AML-193 (cell line): ENCODE measurements at places on chromosomes 5 and 9.

GRCh38 chr5:132296412-132297016, 2.3 kb downstream of the SLC22A4 start:
- DNase-seq: no peak

GRCh38 chr5:162995568-162995967, 441.8 kb upstream of the CCNG1 start:
- DNase-seq: no peak

- no peak for DNase-seq
Observed at GRCh38 chr9:10235376-10235775, 377.4 kb downstream of the PTPRD start.

DNA sequence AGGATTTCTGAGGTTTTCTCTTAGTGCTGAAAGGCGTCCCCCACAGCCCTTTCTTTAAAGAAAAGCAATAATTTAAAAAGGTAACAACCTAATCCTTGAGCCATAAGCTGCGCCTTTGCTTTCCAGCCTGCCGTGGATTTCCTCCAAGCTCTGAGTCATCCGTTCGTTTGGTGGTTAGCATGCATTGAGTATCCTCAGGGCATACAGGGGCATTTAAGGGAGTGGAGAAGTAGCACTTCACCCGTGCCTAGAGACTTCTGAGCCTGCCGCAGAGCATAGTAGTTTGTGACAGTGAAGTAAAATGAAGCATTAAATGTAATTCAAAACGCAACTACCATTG, 892 bp upstream of the TNC start:
- DNase-seq: no peak

DNA sequence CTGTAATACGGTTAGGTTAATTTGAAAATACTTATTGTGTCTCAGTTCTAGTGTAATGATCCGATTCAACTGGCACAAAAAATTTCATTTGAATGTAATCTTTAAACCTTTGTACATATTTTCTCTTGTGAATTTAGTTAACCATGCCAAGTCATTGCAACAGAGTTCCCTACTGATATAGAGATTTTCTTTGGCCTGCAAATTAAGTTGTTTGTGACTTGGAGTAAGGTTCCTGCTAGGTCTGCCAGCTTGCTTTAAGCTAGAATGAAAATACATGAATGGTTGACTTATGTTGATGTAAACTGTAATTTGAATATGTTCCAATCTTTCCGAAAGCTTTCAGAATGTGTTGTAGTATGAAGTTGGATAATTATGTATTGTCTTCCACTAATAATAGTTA, 1004.1 kb upstream of the EDIL3 start:
- no peak for DNase-seq

GRCh38 chr9:86708918-86709835, 238.1 kb downstream of the GAS1 start:
- no peak for DNase-seq

- DNase-seq: no peak
Observed at GRCh38 chr9:20319641-20320337, 302.5 kb downstream of the MLLT3 start.

- DNase-seq: no peak
Observed at GRCh38 chr5:178542455-178542854, 47.7 kb downstream of the COL23A1 start.

DNA sequence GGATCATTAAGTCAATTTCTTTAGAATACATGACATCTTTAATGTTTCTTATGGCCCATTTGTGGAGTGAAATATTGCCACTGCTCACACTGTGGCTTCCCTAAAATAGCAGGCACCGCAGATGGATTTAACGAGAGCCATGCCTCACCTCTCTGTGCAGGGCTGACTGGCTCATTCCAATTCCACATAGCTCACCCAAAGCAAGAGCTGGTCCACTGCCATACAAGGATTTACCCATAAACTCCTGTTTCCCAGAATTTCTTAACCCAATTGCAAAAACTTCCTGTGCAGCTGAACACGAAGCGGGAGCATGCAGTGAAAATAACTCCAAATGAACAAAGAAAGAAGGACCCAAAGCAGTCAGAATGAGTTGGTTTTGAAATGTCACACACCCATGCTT, 159.5 kb downstream of the BAAT start:
- DNase-seq: no peak
